ENCODE measurements at places on chromosomes 5 and 9. TPM values are rescaled to one million over a fixed set of nuclear protein-coding genes. Genes with fewer than 3 reads are reported as not detected.

Gene ADAMTS19
- total RNA-seq = 8.5 TPM

Gene SPINK6
- total RNA-seq = not detected

Gene CCDC187
- total RNA-seq = not detected

Gene ASPN
- 21.6 TPM for total RNA-seq

Gene PCDHGA9
- 5.8 TPM for total RNA-seq

Gene COX7C
- total RNA-seq = 805 TPM

Gene NUTM2G
- total RNA-seq = not detected

Gene PCDHB13
- total RNA-seq = 8.1 TPM

Gene CDX1
- not detected for total RNA-seq

Gene FBXW2
- total RNA-seq = 52.0 TPM

Gene PTGDS
- 77.5 TPM for total RNA-seq

Gene OR1L8
- not detected for total RNA-seq

Gene FBN2
- 5.4 TPM for total RNA-seq

Gene ZNF483
- 15.0 TPM for total RNA-seq

Gene MARVELD2
- 0.99 TPM for total RNA-seq
